Putamen (tissue), 1 donor: ENCODE measurements at places on chromosomes 5 and 9.
A peak's percentile ranks its signal among the peaks of the same experiment; 100 is the strongest.

GRCh38 chr5:159353661-159354252, 23.5 kb upstream of the IL12B start:
- DNase-seq = no peak

GRCh38 chr9:76462126-76462525, 3.1 kb downstream of the GCNT1 start:
- no peak for DNase-seq

GRCh38 chr9:120877276-120878034, 467 bp upstream of the PHF19 start:
- peak; percentile 62 for DNase-seq

DNA sequence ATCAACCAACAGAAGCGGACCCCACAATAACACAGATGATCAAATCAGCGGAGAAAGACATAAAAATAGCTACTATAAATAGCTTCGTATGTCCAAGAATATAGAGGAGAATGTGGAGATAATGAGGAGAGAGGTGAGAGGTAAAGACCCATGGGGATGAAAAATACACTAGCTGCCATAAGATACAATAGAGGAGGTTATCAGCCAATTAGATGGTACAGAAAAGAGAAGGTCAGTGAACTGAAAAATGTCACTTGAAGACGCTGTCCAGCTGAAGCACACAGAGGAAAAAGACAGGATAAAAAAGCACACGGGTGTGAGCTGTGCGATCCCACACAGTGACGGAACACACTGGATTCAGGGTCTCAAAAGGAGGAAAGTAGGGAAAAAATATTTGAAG, 73.4 kb downstream of the OLFM1 start:
- DNase-seq = no peak

DNA sequence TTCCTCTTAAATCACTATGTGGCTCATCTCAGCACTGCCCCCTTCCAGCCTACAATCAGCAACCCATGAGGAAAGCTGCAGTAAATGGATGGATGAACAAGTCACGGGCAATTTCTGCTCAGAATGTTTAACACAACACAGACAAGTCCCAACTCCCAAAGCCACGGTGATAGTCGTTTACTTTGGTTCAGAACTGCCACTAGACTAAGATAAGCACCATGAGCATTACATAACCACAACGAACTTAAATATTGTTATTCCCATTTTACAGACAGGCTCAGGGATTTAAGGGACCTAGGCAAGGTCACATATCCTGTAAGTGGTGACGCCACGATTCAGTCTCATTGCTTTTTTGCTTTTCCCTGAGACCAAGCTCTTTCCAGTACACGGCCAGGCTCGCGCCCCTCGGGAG, 2.0 kb upstream of the SMIM27 start:
- DNase-seq = peak; percentile 39

GRCh38 chr9:72977670-72978069, 24.8 kb upstream of the ALDH1A1 start:
- DNase-seq = no peak

DNA sequence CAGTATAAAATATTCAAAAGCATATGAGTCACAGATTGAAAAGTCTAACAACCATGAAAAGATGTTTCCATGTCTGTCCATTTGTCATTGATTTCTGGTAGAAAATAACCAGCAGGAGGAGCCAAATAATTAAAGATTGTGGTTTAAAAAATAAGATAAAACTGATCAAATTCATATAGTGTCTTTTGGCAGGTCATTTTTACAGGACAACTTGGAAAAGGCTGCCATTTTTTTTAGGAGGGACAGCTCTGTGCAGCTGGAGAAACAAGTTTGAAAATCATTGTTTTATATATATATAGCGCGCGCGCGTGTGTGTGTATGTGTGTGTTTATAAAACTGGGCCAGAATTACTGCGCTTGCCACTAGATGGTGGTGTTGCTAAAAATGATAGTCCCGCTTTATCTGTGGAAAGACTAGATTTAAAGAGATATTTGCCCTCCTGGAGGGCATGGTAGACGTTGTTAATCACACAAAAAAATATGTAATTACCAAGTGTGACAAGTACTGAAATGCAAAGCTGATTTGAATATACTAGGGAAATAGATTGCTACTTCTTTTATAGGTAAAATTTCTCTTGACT, 1.3 kb upstream of the TRMO start:
- DNase-seq = peak; percentile 87

GRCh38 chr9:81092057-81092456, 597.3 kb downstream of the TLE1 start:
- DNase-seq = no peak

DNA sequence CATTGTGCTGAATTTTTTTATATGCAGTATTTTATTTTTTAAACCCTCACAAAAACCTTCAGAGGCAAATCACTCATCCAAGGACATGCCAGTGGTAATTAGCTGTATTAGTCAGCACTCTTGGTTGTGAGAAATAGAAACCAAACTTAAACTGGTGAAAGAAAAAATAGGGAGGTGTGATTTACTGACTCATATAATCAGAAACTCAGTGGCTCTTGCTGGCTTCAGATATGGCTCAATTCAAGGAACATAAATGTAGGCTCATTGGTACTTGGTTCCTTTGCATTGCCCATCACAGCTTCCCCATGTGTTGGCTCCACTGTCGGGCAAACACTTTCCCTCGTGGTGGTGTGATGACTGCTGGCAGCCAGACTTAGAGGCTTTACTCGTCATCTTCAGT, 497.2 kb downstream of the MAT2B start:
- no peak for DNase-seq

GRCh38 chr9:87213948-87214347, 266.6 kb upstream of the GAS1 start:
- no peak for DNase-seq

DNA sequence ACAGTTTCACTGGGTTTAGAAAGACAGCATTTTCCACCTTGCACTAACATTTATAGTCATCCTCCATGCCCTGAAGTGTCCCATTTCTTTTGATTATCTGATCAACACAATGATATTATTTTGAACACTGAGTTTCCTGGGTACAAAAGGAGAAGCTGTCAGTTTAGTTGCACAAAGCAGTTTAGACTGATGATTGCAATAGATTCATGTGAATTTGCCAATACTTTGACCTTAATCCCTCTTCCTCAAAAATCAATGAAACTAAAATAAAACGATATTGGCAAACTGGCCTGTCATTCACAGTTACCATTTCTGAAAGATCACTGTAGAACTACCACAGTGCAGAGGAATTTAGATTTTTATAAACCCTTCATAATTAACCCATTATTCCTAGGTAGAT, 34.2 kb upstream of the RASGRF2 start:
- no peak for DNase-seq

- no peak for DNase-seq
Measured at GRCh38 chr9:89514337-89514736, 16.4 kb upstream of the SEMA4D start.

- no peak for DNase-seq
Measured at GRCh38 chr5:143860211-143860610, 48.2 kb downstream of the HMHB1 start.

DNA sequence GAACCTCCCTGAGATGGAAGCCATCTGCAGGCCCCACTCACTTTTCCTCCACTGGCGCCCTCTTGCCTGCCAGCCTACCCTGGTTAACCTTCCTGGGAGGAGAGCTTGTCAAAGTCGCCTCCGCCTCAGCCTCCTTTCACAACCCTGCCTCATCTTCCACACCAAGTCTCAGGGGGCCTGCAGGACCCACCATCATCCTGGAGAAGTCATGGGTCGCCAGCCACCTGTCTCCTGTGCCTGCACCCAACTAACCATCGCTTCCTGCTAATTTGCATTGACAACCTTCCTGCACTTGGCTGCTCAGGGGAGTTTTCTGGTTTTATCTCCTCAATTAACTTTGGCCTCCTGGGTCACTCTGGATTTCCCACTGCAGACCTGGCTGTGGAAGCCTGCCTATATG, 52.8 kb upstream of the GRHPR start:
- DNase-seq = no peak

GRCh38 chr9:105431424-105432246, 16.2 kb upstream of the FSD1L start:
- no peak for DNase-seq

DNA sequence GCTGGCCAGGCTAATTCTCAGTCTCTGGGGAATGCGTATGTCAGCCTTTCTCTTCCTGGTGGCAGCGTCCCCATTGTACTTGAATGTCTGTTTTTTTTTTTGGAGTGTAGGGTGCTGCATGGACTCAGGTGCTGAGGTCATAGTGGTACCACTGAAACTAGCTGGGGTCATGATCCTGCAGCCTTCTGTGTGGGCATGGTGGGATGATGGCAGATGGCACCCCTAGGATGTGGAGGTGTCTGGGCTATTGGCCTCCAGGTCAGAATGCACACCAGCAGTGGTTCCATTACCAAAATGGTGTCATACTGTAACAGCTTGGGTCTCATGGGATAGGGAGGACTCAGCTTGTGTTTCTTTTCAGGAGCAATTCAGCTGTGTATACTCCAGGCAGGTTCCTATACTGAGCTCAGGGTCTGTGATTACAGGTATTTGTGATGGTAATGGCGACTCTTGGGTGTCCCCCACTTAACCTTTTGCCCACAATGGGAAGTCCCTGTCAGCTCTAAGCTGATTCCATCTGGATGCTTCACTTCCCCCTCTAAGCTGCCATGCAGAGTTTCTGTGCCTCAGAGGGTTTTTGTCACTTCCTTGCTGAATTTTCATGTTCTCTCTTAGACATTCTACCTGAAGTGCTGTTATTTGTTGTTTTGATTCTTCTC, 17.9 kb downstream of the HSD17B4 start:
- no peak for DNase-seq

DNA sequence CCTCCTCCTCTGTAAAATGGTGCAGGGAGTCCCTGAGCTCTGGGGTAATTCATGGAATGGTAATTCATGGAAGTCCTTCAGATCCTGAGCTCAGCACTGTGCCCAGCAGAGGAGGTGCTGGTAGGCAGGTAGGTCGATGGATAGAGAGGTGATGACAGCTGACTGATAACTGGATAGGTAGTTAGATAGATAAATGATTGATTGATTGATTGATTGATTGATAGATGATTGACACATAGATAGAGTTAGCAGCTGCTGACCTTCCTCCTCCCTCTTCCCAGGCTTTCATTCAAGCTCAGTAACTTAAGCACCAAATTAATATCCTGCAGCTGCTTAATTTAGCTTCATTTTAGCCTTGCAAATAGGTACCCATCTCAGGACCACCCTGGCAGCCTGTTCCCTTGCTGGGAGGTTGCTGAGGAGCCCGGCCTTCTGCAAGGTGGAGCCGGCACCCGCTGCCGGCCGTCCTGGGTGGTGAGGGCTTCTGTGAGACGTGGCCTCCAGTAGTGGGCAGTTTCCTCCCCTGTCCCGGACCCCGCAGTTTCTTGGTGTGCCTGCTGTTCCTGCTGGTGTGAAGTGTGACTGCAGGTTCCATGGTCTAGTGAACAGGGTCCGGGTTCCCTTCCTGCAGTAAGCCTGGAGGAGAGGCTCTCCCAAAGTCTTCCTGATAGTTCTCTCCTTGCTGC, 13.4 kb downstream of the OLFM1 start:
- DNase-seq = no peak
